GM23248 (cell line): ENCODE measurements at places on chromosomes 12 and 14. TPM values are rescaled to one million over a fixed set of nuclear protein-coding genes. Genes with fewer than 3 reads are reported as not detected.

DNA sequence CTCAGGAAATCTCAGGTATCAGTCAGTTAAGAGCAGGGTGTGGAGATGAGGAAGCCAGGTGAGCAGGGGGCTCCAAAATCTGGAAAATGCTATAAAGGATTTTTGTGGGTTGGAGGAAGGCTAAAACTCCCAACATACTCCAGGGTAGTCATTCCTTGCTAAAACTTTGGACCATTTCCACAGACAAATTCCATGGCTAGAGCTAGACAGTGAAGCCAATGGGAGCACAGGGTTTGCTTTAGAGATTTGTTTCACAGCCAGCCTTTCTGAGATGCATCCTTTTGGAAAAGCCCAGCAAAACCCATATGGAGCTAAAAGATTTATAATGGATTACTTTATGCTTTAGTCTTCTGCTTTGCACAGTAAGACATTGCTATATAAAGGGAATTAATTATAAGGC, 146.5 kb downstream of the SAMD4A start:
- peak; percentile 68 for DNase-seq

DNA sequence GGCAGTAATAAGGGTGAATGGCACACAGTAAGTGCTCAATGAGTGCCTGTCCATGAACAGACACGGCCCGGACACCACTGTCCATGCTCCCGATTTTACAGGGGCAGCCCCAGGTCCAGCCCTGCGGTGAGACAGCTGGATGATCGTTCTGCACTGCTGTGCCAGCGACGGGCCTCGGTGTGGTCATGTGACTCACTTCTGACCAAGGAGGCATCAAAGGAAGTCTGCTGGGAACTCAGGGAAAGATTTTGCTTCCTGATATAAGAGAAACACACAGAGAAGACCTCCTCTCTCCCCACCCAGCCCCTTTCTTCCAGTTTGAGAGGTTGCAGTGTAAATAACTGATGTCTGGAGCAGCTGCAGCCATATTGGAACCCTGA, 126.6 kb downstream of the SCARB1 start:
- no peak for DNase-seq

DNA sequence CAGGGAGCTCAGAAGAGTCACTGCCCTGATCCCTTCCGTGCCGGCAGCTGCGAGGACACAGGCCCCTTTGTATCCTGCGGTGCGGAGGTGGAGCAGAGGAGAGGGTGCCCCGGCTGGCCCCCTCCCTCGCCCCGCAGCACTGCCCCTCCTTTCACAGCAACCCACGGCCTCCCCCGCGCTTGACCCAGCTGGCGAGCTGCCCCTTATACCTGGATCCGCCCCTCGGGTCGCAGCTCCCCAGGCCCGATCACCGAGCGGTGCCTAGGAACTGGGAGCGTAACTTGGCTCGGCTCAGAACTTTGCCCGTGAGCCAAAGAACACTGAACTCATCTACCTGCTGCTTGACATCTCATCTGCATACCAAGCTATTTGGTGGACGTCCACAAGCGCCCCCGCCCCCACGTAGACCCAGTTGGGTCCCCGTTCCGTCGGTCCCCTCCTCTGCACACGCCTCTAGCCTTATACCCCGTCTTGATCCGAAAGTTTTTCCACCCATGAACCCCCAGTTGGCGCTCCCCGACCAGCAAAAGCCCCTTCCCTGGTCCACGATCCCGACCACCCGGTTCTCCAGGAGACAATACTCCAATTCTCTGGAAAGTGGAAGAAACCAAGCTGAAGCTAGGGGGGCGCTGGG, 697 bp upstream of the DNAJC14 start:
- no peak for DNase-seq

- DNase-seq, result no peak
Measured at GRCh38 chr14:74908861-74909341, 14.2 kb downstream of the RPS6KL1 start.

Gene LRRC43
- polyA plus RNA-seq, result 1.5 and 1.9 TPM in 2 replicates

Gene TRHDE
- polyA plus RNA-seq, result 1.4 and 1.5 TPM in 2 replicates

Gene LPCAT3
- polyA plus RNA-seq, result 19.7 and 20.4 TPM in 2 replicates
